ENCODE measurements at places on chromosomes 1 and 21.

GRCh38 chr21:33219300-33219699, 10.4 kb upstream of the IFNAR2 start:
- no peak for DNase-seq

- no peak for DNase-seq
Observed at GRCh38 chr1:94961988-94962387, 35.1 kb upstream of the CNN3 start.

DNA sequence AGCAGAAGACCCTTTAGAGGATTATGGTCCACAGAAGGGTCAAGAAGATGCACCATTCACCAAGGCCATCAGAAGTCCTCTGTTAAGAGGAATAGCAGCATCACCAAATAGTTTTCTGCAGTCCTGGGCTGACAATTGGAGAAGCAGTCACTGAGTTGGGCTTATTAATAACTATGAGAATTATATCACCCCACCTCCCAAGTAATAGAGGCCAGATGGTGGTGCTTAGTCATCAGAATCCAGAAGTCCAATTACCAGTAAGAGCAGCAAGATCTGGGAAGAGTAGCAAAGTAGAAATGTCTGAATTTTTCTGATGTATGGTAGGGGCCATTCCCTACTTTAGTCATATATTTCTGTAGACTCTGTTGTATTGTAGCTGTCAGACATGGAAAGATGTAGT, 6.1 kb upstream of the PSMA5 start:
- DNase-seq, result no peak

DNA sequence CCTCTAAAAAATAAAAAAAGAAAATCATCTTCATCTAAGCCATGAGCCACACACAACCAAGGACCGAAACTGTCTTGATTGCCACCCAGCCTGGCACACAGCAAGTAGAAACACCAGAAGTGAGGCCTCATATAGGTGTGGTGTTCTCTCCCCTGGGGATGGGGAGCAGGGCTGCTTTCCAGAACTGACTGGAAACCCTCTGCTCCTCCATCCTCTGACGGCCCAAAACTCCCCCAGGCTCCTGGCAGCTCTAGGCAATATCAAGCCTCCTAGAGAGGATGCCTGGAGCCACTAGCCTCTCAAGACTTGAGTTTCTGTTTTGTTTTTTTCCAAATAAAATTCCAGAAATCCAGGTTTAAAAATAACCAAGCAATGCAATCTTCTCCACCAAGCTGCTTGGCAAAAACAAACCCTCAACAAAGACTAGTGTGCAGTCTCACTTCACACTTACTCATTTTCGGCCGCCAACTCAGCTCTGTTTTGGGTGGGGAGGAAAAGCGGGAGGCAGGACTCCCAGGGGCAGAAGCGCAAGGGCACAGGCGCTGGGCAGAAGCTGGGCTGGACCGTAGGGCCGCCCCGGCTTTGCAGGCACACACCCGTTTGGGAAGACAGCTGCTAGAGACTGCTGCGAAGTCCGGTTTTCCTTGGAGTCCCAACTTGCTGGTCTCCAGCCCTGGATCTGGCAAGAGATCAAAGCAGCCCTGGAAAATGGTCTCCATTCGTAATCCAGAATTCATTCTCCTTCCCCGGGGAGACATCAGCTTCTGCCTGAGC, 78.2 kb upstream of the CAPZB start:
- no peak for DNase-seq

DNA sequence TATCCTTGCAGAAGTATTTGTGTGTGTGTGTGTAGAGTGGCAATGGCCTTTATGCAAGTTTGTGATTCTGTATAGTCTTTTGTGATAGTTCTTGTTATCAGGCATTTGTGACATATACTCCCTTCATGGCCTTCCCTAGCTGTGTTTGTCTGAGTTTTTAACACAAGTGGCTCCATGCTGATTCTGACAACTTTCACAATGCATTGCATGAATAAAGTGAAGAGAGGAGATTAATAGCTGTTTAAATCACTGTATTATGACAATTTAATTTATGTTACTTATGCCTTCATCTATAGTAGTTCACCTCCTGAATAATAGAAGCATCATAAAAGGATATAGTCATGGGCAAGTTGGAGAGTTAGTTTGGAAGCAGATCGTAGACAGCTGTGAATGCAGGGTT, 17.2 kb upstream of the MCOLN3 start:
- DNase-seq, result no peak

GRCh38 chr1:183319606-183320005, 98.6 kb downstream of the NMNAT2 start:
- no peak for DNase-seq

GRCh38 chr1:101314244-101314643, 77.4 kb downstream of the S1PR1 start:
- DNase-seq, result no peak

Data from stimulated activated CD8-positive, alpha-beta memory T cell treated with anti-CD3 and anti-CD28 coated beads, Interleukin-7, amount 100 ng/mL, for 1 hour (primary cell).